Astrocyte (in vitro differentiated cells and primary cell): ENCODE measurements at places on chromosomes 7 and 10. TPM values are rescaled to one million over a fixed set of nuclear protein-coding genes. Genes with fewer than 3 reads are reported as not detected.
A peak's percentile ranks its signal among the peaks of the same experiment; 100 is the strongest.

DNA sequence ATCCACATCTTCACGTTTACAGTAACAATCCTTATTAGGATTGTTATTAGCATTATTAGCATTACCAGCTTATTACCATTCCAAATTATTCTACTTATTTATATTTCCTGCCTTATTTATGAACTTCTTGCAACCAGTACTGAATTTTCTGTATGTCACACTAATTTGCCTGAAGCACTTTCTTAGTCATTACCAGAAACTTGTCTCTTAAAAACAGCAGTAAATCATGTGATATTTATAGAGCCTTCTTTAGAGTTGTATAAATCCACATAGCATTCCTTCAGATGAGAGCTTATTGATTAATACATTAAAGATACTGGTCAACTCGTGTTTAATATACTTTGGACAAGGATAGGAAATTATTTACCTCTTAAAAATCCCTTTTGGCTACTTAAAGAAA, 618.6 kb downstream of the SUGCT start:
- DNase-seq, result no peak

DNA sequence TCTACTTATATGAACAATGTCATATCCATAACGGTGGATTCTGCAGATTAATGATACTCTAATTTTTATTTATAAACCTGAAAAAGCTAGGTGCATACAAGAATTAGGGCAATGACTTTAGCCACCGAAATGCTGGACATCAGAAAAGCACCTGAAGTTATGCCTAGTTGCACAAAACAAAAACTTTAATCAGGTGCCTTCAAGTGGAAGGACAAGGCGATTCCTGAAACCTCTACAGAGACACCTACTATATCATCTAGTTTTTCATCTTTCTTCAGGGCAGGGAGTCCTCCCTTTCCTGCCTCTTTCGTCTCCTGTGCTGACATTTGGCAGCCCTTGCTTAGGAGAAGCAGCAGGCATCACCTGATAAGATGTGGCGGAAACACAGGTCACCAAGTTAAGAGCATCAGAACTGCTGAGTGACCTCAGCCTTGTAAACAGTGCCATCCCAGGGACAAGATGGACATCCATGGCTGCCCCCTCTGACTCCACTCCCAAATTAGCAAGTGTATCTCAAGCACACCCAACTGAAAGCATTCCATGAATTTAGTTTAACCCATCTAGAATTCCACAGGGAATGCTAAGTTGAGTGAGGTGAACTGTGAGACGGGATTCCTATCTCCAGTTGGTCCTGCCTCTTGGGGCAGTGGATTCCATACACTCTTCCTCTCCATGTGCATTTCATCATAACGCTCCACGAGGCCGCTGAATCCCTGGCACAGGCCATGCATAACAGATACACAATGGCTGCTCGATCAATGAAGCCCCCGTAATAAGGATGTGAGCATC, 5.8 kb downstream of the ITPRIP start:
- no peak for DNase-seq

- no peak for DNase-seq
These were observed 310.9 kb downstream of the CCDC3 start for GRCh38 chr10:12690525-12691126.

Gene KCP
- 0.20 and 0.41 TPM in 2 replicates for total RNA-seq

DNA sequence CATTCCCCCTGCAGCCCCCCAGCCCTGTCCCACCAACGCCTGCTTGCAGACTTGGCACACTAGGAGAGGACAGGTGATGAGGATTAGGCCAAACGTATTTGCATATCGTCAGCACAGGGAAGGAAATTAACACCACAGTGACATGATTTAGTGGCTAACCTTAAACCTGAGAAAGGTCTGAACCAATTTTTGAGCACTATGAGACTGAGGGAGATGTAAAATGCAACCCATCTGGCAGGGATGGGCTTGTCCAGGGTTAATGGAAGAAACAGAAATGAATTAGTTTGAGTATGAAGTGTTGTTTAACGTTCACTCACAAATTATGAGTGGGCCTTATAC, 183.6 kb downstream of the TAX1BP1 start:
- no peak for DNase-seq

Gene LLCFC1
- not detected in 2 replicates for total RNA-seq

Gene FHIP2A
- total RNA-seq, result 36.1 and 38.2 TPM in 2 replicates

DNA sequence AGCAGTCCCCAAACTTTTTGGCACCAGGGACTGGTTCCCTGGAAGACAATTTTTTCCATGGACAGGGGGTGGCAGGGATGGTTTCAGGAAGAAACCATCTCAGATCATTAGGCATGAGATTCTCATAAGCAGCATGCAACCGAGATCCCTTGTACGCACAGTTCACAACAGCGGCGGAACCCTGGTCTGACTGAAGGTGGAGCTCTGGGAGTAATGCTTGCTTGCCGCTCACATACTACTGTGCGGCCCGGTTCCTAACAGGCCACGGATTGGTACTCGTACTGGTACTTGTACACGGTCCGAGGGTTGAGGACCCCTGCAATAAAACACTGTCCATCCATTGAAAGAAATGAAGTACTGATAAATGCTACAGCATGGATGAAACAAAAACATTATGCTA, 32.8 kb downstream of the MKRN1 start:
- DNase-seq, result no peak

DNA sequence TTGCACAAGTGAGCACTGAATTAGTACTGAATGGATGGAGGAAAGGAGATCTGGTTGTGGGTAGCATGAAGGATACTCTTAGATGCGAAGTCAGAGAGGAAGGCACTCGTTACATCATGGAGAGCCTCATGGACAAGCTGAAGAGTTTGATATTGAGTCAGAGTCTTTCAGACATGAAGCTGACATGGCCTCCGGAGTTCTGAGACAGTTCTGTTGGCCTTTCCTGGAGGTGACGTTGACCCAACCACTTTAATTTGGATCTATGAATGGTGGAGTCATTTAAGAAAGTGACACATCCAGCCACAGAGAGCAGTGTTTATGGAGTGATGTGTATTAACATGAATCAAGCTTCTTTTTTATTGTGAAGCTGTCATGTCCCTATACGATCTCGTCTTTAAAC, 286.3 kb upstream of the CDC14C start:
- DNase-seq, result no peak

GRCh38 chr10:58585435-58585834, 72.8 kb downstream of the BICC1 start:
- DNase-seq, result no peak

DNA sequence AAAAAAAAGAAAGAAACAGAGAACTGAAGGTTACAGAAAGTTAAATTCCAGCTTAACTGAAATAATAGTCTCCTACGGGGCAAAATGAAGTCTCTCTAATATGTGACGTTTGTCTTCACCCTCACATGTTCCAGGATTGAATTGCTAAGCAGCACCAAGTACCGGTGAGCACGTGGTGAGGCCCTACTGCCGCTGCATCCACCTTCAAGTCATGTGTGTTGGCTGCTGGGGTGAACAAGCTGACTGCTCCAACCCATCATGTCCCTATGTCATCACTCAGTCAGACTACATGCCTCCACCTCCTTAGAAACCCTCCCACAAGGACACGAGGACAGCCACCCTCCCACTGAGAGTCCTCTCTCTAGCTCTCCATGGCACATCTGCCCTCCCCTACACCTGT, 35.4 kb upstream of the NPFFR1 start:
- no peak for DNase-seq

- no peak for DNase-seq
These were observed 918.9 kb downstream of the GRID1 start for GRCh38 chr10:85447690-85448089.

Gene BMPER
- 2.1 and 4.4 TPM in 2 replicates for total RNA-seq

- DNase-seq, result no peak
These were observed 73.6 kb upstream of the LSM8 start for GRCh38 chr7:118110178-118110925.

Gene AKR1C3
- 0.43 and 1.0 TPM in 2 replicates for total RNA-seq

DNA sequence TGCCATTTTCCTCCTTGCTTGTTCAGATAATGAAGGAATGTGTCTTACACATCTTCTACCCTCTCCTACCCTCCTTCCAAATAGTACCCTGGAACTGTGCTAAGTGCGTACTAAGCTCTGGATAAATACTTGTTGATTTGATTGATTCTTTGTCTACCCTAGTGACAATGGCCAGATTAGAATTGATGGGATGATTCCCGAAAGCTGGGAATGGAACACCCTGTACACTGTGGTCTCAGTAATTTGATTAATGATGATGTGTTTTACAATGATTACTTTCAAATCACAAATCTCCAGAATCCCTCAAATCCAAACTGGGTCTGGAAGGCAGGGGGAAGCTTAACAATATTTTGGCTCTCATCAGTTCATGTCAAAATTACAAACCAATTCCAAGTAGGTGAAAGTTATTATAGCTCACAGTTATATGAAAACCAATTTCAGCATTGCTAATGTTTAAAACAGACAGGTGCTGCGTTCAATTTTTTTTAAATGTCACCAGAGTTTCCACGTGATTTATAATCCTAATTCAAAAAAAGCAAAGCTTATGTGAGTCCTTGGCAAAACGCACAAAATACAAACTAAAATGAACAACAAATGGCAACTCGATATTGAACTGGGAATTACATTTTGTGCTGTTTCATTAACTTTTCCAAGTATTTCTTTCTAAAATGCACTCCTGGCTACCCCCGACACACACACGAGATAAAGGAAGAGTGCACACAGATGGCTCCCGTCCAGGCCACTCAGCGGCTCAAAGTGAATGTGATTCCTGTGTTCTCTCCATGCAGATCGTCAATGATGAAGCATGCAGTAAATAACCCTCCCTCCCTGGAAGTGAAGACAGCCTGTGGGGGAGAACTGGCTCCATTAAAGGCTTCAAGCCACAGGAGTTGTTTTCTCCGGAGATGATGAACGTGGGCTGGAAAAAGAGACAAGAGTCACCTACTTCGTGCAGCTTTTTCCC, 21.7 kb upstream of the ADRB1 start:
- no peak for DNase-seq

DNA sequence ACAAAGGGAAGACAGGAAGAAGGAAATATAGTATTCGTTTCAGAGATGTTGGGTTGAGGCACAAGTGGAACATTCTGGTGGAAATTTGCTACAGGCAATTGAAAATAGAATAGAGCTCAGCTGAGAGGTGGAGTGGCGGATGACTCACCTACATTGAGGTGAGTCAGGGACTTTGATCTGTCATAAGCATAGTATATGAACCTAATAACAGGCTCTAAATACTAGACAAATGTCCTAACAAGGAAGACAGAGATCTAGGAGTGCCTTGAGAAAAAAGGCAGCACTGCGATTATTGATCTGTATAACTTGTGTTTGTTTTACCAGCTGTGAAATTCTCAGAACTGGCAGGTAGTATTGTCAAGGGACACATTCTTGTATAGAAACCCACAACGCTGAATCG, 907 bp upstream of the IFRD1 start:
- peak; percentile 51 for DNase-seq

Gene CALN1
- not detected in 2 replicates for total RNA-seq

DNA sequence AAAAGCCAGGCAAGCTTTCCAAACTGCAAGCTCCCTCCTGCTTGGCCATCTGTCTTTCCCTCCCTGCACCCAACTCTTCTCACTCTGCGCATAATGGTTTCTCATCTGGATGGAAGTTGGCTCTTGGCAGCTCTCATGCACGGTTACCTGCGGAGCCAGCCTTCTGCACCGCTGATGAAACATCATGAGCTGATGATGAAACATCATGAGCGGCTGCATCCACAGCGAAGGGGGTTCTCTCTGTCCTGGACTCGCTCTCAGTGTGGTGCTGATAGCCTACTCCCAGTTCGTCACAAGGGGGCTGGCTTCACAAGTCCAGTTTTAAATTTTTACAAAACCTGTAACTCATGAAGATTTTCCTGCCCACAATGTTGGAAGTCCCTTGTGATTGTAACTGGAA, 457.5 kb downstream of the ACTR3B start:
- DNase-seq, result no peak

Gene PLEKHA8
- total RNA-seq, result 26.3 and 34.7 TPM in 2 replicates

DNA sequence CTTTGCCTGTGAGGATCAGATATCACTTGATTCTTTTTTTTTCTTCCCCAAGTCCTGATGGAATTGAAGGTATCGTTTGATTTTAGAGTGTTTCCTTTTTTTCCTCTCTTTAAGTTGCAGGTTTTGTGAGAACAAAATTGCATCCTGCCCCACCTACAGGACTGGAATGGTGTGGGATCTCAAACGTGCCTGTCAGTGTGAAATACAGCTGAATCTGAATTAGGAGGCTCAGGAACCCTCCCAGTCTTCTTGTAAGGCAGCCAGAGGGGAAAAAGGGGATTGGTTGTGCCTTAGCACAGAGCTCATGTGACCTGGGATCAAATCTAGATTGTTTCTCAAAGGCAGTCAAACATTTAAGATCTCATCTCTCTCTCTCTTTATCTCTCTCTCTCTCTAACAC, 32.7 kb upstream of the KLHL7 start:
- DNase-seq, result no peak

DNA sequence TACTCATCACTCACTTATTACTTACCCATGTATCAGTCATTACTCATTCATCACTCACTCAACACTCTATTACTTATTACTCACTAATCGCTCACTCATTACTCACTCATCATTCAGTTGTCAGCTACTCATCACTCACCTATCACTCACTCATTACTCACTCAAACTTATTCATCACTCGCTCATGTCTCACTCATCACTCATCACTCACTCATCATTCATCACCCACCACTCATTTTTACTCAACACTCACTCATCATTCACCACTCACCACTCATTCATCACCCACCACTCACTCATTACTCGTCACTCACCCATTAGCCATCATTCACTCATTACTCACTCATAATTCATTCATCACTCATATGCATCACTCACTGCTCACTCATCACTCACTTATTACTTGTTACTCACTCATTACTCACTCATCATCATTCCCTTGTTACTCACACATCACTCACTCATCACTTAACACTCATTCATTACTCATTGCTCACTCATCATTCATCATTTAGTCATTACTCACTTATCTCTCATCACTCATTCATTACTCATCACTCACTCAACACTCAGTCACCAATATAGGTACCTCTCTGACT, 237.9 kb downstream of the ADARB2 start:
- DNase-seq, result no peak

DNA sequence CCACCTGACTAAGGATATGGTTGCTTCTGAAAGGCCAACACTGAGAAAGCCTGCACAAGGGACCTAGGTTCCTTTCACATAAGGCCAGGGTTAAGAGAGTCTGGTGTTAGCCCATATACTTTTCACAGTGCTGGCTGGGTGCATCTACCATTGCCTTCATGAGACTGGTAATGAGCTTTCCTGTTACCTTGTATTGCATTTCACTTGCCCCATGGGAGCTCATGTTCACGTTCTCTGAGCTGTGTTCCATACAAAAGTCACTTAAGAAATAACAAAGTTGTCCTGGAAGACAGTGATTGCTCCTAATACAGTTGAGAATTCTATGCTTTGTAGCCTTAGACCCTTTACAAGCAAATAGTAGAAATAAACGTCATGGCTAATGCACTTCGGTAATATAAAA, 337.8 kb upstream of the TEX47 start:
- DNase-seq, result no peak

Gene GIMAP1
- not detected in 2 replicates for total RNA-seq
